ENCODE measurements at places on chromosomes 5 and 9.

- no peak for DNase-seq
Measured at GRCh38 chr9:70117835-70118319, 74.2 kb downstream of the MAMDC2 start.

- no peak for DNase-seq
Measured at GRCh38 chr5:117551236-117551635, 976.6 kb upstream of the SEMA6A start.

- DNase-seq: no peak
Measured at GRCh38 chr9:110125763-110126351, 82.1 kb downstream of the C9orf152 start.

- peak; percentile 42 for DNase-seq
Measured at GRCh38 chr9:127163409-127163808, 41.0 kb upstream of the ANGPTL2 start.

DNA sequence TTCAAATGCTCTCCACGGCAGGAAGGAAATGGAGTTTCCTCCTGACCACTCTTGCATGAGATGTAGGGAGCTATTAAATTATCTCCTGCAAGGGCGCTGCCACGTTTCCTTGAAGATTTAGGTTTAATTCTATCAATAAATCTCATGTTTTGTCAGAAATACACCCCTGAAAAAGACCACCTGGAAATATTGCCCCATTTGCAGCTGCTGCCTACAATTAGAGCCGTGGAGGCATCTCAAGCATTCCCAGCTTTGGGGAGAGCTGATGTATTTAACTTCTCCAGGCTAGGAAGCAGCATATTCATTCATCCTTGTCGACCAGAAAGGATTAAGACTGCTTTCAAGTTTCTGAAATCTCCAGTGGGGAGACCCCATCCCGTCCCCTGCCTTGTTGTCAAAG lies 40.5 kb downstream of the CCNJL start:
- no peak for DNase-seq

GRCh38 chr9:86061972-86062739 lies 37.2 kb downstream of the GOLM1 start:
- no peak for DNase-seq

DNA sequence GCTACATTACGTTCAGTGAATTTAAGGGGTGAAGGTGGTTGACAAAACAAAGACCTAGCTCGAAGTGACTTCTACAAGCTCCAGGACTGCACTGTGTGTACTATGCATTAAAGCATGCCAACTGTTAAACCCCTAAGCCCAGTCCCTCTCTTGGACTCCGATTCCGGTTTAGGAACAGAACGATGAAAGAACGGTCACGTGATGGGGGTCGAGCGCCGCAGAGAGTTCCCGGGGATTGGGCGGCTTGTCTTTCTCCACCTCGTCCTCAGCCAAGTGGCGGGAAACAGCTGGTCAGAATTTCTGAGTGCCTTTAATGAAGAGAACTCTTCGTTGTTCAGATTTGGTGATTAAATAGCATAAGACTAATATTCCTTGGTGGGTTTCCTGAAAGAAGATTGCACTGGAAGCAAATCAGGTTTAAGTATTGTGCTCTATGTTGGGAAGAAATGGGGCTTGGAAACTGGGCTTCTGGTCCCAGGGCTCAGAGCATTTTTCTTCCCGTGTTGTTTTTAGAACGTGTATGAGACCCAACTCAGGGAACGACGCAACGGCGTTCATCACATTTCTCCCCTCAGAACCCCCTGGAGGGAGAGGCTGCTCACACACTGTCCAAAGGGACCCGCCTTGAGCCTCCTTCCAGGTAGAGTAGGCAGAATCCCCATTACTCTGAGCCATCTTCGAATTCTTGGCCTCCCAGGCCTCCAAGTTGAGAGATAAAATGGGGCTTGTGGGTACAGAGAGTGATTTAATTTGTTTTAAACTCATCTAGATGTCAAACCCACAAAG lies 25.3 kb downstream of the IRX2 start:
- DNase-seq: no peak

GRCh38 chr9:74711341-74711740 lies 176.4 kb downstream of the TRPM6 start:
- no peak for DNase-seq

DNA sequence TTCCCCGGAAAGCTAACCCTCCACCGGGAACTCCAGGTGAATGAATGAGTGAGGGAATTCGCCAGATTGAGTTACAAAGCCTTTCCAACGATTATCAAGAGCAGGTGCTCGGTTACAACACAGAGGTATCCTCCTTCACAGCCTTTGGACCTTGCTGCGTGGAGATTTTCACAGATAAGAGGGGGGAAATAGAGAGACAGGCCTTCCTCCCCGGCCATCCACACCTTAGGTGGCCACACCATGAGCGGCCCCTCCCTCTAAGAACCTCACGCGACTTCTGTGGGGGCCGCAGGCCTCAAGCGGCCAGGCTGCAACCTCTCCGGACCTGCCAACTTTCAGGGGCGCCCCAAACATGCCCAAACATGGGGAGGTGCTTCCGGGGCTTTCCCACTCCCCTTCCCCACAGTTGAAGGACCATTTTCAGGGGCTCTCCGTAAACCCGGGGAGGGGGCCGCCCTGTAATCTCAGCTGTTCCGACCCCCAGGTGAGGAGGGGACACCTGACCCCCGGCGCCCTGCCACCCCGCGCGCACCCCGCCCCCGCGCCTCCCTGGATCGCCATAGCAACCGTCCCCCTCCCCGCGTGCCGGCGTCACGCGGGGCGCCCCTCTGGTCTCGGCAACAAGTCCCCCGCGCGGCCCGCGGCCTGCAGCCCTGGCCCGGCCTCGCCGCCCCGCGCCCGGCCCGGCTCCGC lies 603 bp downstream of the DENND1A start:
- no peak for DNase-seq

DNA sequence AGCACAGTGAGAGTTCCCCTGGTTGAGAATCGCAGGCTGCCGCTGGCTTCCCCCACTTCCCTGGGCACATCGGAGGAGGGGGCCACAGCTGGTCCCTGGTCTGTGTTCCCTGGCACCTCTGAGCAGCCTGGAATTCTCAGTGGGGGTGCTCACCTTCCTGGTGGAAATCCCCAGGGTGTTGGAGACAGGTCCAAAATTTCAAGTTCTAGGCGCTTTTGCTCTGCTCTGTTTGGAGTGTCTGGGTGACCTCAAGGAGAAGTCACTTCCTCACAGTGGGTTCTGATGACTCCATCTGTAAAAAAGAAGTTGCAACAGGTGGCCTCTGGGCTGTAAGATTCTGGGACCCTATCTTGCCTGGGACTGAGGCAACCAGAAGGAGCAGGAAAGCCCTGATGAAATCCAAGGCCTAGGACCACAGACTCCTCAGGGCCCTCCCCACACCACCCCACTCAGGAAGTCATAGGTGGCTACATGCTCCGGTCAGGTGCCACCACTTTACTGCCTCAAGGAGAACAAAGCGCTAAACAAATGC lies at the start of gene TRAF1:
Gene TRAF1 (minus strand): TSS at position 400 of the 532 bp plus-strand sequence. CDS start 721 bp downstream, outside the sequence.
- DNase-seq: peak; percentile 63

DNA sequence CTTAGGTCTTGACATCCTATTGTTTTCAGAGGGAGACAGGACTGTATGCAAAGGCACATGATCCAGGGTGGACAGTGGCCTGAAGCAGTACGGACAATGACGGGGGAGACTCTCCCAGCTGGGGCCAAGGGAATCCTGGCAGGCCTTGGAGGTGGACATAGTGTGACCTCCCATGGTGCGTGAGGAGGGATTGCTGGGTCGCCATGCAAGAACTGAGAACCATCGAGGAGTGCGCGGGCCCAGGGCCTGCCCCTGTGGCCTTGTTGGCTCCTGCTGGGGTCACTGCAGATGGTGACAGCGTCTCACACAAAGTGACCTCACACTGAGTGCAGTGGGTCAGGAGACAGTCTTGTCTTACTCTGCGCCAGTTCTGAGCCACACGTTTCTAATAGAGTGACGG lies 192.4 kb downstream of the GADD45G start:
- no peak for DNase-seq

DNA sequence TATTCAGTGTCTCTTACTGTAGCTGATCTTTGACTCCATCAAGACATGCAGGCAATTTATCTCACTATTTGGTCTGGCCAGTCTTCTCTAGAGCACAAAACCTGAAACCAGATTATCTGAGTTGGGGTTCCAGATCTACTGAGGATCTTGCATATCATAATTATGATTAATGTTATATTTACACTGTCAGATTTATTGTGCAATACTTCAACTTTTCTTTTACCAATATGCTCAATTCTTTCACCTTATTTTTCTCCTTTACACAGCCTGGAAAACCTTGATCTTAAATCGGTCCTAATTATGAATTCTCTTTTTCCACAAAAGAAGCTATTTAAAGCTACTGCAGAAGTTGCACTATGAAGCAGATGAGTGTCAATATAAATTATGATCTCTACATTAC lies 140.1 kb downstream of the ST8SIA4 start:
- no peak for DNase-seq

- no peak for DNase-seq
Measured at GRCh38 chr5:170817195-170817594, 33.7 kb downstream of the GABRP start.

- no peak for DNase-seq
Measured at GRCh38 chr9:120263836-120264235, 316.1 kb downstream of the CDK5RAP2 start.

GRCh38 chr9:91075279-91075678 lies 273.7 kb downstream of the SYK start:
- no peak for DNase-seq

DNA sequence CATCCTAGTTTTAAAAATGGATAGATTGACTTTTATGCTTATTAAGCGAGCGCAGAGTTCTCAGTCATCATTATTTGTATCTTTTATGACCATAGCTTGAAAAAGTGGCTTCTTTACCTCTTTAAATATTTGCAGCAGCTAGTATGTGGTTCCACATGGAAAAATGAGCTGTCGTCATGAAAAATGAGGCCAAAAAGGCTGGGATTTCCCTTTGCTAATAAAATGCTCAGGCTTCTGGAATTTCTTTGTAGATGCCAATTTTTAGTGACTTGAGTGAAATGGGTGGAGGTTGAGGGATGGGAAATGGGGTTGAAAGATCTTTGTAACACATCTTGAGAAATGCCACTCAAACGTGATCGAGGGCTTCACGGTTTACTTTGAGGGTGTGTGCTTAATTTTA lies 35.2 kb downstream of the RAI14 start:
- DNase-seq: no peak

- DNase-seq: no peak
Measured at GRCh38 chr5:120507197-120507596, 43.1 kb downstream of the PRR16 start.

- DNase-seq: no peak
Measured at GRCh38 chr5:168612996-168613395, 33.8 kb upstream of the PANK3 start.

DNA sequence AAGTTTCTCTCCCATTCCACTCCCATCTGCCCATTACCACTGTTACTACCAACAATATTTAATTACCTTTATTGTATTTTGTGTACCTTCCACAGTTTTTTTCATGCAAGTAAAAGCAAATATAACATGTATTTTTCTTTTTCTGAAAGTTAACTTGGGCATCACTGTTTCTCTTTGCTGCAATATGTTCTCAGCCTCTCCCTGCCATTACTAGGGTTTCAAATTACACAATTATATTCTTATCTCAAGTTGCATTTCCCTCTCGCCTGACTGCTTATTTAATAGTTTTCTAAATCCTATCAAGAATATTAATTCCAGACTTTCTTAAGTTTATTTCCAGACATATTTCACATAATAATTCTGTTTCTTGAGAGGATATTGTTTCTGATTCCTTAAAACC lies 46.9 kb upstream of the GAS1 start:
- DNase-seq: no peak

DNA sequence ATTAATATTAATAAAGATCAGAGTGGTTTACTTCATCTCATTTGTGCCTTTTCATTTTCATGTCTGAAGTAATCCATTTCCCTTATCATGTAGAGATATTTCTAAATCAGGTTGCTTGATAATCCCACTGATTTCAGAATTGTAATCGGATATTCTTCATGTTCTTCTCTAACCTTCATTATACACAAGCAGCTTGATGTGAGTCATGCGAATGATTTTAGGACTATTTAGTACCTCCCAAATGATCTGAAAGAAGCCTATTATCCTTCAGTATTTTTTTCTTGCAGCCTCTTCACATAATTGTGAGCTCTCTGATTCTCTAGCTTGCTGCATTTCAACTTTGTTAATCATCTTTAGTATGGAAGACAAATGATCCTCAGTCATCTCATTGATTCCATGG lies 182.0 kb downstream of the GIN1 start:
- no peak for DNase-seq

DNA sequence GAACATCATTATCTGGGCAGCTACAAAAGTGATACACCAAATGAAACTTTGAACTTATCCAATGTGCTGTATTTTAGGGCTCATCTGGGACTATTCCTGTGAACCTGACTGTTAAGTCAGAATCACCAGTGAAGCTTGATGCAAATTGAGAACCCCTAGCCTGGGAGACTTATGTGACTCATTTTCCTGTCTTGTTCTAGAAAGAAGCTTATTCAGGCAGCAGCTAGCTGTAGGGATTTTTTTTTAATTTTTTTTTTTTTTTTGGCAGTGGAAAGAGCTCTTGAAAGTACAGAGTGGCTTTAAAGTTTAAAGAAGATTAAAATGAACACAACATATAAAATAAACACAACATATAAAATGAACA lies 81.1 kb upstream of the TNFAIP8 start:
- DNase-seq: no peak

GRCh38 chr9:12759761-12760160 lies 15.1 kb upstream of the LURAP1L start:
- no peak for DNase-seq

DNA sequence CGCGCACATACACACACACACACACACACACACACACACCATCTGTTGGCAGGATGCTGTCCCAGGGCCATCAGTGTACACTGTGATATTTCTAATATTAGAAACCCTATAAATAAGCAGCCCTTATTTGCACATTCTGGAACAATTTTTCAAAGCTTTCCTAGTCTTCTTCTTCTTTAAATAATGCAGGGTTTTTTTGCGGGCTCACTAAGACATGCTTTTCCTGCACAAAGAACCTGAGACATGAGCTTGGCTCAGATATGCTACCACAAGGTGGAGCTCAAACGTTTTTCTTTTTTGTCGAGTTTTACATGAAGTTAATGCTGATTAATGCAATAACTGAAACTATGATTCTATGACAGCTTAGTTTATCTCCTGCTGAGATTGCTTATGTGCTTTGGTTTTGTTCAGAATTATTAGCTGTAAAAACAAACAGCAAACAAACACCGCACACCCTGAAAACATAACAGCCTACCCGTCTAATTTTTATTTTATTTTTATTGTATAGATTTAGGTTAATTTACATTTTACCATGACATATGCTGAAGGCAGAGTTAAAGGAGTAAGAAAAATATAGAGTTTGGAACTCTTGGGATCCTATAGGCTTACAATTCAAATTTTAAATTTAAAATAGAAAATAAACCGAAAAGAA lies 95.8 kb downstream of the ALDH1A1 start:
- no peak for DNase-seq

Data from activated CD8-positive, alpha-beta T cell treated with anti-CD3 and anti-CD28 coated beads, Interleukin-2, amount 10 ng/mL, durations not matched to agents 7 days and 5 days (primary cell).